ENCODE measurements at places on chromosomes 5 and 9.

DNA sequence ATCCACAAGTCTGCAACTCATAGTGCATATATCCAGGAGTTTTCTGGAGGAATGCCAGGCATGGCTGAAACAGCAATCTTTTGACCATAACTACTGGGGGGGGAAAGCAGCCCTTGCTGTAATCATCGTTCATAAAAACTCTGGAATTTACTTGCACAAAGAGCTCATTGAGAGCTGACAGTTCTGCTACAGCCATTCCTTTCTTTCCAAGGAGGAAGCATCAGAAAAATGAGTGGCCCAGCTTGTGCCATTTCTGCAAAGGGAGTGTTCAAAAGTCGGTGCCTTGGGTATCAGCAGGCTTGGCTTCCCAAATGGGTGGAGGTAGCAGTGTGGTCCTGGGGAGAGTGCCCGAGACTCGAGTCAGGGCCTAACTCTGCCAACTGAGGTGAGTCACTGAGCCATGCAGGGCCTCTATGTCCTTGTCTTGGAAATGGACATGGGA is 101.5 kb downstream of the GCNT1 start:
- DNase-seq: no peak

DNA sequence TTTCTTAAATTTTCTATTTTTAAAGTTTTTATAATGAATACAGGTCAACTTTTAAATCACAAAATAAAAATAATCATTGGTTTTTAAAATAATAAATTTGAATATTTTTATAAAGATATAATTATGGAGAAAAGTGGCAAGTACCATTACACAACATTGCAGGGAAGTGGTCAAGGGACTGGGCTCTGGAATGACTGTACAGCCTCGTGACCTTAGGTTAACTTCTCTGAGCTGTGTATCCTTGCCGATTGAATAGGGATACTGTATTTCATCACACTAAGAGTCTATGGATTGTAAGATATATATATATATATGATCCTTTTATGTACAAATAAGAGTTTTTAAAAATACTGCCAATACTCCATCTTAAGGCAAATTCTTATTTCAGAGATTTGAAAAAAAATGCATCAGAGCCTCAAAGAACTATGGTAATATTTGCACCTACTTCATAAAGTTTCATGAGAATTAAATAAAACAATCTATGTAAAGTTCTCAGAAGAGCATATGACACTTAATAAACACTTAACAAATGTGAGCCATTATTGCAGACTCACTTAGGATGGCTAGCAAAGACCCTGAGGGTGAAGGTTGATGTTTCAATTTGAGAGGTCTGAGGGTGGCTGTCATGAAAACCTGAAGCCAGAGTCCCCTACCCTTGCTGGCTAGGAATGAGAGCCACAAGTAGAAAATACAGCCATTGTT is 136.5 kb downstream of the CCDC192 start:
- DNase-seq: no peak

DNA sequence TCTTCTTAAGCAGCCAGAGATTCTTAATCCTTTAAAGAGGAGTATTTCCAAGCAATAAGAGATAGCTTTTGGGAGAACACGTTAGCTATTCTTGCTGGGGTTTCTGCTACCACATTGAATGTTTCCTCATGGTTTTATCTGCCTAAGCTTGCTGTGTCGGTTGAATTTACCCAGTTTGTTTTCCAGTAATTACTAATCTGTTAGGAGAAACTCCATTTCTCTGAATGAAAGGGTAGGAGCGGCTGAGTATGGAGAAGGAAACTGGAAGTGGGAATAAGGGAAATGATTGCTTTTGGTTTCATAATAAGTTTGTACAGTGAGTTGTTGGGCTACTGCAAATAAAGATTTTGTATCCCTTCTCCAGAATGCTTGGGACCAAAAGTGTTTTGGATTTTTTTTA is 1.2 kb downstream of the JAK2 start:
- no peak for DNase-seq

DNA sequence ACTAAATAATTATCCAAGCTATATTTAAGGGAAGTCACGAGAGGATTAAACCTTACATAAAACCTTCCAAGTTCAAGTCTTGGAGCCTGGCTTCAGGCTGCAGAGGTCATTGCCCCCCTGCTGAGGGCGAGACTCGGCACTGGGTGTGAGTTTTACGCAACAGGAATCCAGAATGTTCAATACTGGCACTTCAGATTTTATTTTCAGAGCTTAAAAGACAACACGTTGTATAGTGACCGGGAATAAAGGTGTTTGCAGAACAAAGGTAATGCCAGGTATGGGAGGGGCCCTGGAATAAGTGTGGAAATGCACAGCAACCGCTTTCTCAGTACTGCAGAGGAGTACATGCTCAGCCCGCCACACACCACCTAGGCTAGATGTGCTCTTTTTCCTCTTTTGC is 207.0 kb downstream of the GAPVD1 start:
- DNase-seq: no peak

DNA sequence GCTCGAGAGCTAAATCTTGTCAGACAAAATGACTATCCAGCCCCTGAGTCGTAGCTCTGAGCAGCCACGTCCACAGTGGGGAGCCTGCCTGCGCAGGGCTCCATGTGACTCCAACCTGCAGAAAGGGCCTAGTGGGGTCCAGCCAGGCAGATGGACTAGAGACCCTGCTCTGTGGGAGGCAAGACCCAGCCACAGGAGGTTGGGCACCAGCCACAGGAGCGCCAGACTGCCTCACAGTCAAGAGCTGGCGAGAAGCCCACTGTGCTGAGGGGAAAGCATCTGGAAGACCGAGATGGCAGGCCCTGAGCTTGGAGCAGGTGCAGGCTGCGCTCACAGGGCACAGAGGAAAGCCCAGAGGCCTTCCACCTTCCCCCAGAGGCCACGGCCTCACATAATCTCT is 61.4 kb downstream of the C5orf15 start:
- no peak for DNase-seq

GRCh38 chr9:7433508-7434292 is 365.9 kb downstream of the DMAC1 start:
- DNase-seq: no peak

- DNase-seq: no peak
These were observed 12.2 kb upstream of the ALDH1B1 start for GRCh38 chr9:38380230-38380871.

- DNase-seq: no peak
These were observed at the start of gene SH3TC2 for GRCh38 chr5:149063017-149063687. Gene SH3TC2 (minus strand): TSS chr5:149063062. CDS start chr5:149063022, 40 bp downstream.

GRCh38 chr5:141696431-141696830 is 14.4 kb upstream of the ARAP3 start:
- DNase-seq: no peak

DNA sequence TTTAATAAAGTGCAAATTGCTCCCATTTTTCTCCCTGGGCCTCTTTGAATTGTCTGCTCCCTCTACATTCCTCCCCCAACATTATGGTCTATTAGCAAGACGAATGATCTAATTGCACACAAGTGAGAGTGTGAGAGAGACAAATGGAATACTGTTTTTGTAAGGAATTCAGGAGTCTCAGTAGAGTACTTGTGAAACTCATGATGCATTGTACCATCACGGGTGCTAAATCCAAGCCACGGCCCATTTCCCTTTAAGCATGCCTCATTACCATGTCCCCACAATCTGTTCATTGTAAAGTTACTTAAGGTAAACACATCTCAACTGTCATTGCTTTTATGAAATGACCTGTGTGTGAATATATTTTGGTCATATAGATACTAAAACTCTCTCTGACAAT is 62.8 kb downstream of the CD180 start:
- no peak for DNase-seq

GRCh38 chr9:137543237-137543963 is 6.8 kb downstream of the PNPLA7 start:
- DNase-seq: no peak

DNA sequence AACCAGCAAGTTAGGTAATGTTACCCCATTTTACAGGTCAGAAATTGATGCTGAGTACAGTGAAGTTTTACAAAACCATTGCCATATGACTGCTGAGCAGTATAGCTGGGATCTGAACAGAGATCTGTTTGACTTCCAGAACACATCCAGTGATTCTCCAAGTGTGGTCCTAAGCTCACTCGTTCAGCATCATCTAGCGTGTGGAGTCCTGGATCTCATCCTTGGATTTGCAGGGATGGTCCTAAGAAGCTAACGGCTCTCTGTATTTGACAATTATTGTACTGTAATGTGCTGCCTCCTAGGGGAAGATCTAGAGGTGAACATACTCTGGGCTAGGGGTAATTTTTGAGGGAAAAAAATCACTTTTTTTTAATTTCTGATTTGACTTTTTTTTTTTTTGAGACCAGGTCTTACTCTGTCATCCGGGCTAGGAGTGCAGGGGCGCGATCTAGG is 1.4 kb downstream of the SLC26A2 start:
- no peak for DNase-seq

DNA sequence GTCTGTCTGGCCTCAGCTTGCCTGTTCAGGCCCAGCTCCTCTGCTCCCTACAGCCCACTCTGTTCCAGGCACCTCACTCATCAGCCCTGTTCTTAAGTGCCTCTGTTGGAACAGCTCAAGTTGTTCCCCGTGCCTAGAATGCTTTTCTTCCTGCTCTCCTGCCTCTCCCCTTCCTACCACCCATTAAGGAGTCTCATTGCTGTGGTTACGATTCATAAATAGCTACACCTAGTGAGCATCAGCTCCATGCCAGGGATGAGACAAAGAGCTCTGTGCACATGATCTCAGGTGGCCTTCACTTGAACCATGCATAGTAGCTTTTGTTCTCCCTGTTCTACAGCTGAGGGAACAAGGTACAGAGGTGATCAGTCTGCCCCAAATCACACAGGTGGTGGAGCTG is 54.3 kb downstream of the PSD2 start:
- no peak for DNase-seq

DNA sequence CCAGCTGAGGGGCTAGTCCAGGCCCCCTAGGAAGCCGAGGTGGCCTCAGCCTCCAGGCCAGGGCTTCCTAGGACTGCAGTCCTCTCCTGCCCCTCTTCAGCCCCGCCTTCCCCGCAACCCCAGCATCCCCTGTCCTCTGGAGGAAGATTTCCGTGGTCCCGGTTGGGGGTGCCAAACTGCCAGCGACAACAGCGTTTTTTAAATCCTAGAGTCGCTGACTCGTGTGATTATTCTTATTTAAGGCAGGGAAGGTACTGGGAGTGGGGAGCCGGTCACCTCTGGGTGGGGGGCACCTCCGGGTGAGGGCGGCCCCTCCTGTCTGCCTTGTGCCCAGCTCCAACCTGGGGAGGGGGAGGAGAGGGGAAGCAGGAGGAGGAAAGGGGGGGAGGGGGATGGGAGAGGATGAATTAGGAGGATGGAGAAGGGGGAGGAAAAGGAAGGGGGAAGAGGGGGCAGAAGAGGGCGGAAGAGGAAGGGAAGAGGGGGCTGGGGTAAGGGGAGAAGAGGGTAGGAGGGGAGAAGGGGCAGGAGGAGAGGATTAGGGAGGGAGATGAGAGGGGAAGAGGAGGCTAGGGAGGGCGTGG is 173.1 kb upstream of the IER5L start:
- no peak for DNase-seq

DNA sequence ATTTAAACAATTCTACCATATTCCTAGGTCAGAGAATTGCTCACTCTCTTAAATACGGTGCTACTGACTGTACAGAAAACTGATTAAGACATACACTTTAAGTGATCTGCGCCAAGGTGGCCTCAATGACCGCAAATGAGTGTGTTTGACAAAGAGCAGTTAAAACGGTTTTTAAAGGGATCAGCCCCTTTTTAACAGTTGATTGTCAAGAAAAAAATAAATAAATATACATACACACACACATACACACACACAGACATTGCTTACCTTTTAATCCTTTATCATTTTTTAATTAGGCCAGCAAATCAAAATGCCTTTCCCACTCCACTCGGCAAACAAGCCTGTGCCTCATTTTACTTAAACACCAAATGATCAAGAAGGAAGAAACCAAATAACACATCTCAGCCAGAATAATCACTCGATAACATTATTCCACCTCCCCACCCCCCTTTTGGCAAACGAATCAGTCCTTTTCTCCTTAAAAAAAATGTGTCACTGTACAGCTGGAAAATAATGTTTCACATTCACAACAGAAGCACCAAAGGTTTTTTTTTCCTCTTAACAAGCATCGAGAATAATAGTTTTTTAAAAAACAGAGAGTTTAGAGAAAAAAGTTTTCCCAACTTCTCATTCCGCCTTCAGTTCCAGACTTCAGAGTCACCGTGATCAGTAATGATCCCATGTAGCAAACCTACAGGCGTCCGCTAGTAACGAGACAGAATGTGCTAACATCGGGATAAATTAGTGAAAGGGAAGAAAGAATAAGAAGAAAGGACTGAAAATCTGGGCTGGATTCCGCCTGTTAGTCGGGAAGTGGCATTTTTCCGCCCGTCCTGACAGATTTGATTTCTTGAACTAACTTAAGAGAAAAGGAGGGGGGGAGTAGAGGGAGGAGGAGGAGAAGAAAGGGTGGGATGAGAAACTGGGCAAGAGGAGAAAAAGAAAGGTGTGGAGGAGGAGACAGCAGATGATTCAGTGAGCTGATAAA is at the start of gene ZNF608:
Gene ZNF608, minus strand, starts transcription at position 712 of the 988 bp plus-strand sequence. CDS start 1,650 bp downstream, outside the sequence.
- DNase-seq: no peak

DNA sequence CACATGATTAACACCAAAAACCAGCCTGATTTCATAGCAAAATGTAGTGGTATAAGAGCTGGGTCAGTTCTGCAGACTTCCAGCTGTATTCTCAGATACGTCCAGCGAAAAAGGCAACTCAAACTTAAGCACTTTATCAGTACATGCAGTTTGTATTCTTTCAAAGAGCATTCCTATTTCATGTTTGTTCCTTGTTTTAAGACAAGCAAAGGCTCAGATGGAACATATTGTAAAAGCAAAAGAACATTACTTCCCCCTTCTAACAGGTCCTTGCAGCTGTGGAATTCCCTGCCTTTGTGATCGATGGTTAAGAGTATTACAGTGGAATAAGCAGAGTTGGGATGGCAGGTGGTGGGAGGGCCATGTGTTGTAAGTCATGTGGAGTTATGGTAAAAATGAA is 86.3 kb upstream of the GRHPR start:
- DNase-seq: no peak

- DNase-seq: no peak
These were observed 18.7 kb upstream of the SPATA31E1 start for GRCh38 chr9:87863882-87864465.

DNA sequence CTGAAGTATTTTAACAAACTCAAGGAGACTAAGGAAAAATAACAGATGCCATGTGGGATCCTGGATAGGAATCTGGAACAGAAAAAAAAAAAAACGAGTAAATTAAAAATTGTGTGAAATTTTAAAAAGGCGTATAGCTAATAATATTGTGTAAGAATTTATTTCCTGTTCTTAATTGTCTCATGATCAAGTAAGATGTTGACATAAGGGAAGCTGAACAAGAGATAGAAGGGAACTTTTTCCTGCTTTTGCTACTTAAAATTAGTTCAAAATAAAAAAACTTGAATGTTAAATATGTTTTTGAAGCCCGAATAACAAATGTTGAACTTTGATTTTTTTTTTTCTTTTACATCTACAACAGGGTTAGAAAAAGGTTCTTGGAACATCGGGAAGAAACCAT is 10.5 kb downstream of the SNAPC3 start:
- no peak for DNase-seq

- no peak for DNase-seq
These were observed 292.4 kb upstream of the ACO1 start for GRCh38 chr9:32092031-32092430.
